ENCODE measurements at places on chromosomes 2 and 18. TPM values are rescaled to one million over a fixed set of nuclear protein-coding genes. Genes with fewer than 3 reads are reported as not detected.

DNA sequence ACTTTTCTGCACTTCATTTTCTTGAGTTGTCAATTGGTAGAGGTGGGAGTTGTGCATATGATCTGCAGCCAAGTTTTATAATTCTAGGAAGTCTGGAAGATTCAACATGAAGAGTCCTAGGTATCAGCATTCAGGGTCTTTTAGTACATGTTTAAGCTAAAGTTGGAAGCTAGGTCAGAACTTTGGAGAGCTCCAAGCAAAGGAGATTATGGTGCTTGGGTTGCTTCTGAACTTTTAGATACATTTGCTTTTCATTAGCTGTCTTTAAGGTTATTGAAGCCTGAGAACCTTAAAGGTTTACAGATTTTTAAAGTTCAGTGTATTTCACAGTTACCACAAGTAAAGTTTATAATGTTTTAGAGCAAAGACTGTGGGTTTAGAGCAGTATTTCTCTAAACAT is 85.5 kb downstream of the EPC2 start:
- H3K27me3 ChIP-seq = no peaks in the 10 kb centered on the region
- H3K27ac ChIP-seq = no peak overlapping the region
- peaks cover 17% of the 10 kb centered on the region for H3K36me3 ChIP-seq
- DNase-seq = no peak

Gene CCDC138
- 9.5 TPM for total RNA-seq

DNA sequence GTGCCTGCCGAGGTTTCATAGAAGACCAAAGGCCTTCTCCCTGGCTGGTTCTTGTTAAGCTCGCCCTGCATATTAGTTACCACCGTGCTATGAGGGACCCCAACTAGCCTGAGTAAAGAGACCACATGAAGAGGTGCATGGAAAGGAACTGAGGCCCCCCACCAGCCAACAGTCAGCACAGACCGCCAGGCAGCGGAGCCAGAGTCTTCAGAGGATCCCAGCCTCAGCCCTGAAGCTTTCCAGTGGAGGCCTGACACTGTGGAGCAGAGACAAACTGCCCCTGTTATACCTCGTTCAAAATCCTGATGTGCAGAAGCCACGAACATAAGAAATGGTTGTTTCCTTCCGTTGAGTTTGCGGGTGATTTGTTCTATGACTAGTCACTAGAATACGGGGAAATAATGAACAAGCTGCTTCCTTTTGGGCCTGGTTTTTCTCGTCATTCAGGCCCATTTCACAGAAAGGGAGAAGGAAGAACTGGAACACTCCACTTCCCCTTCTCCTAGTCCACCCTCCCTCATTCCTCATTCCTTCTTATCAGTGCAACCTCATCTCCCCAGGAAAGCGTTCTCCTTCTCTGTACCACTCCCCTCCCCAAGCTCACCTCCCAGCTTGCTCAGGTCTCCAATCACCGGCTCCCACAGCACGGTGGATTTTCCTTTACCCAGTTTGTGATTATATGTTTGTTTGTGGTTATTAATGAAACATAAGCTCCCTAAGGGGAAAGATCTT is 3.0 kb upstream of the GLI2 start:
- no peak for DNase-seq
- peaks cover 6% of the 10 kb centered on the region for H3K4me1 ChIP-seq
- H3K36me3 ChIP-seq = no peaks in the 10 kb centered on the region
- H3K27me3 ChIP-seq = peaks cover 31% of the 10 kb centered on the region
- H3K4me3 ChIP-seq = no peak overlapping the region

Gene RUFY4
- 0.93 TPM for total RNA-seq

- no peaks in the 10 kb centered on the region for H3K27me3 ChIP-seq
- no peaks in the 10 kb centered on the region for H3K4me1 ChIP-seq
- no peak overlapping the region for H3K27ac ChIP-seq
- H3K4me3 ChIP-seq = no peak overlapping the region
- H3K36me3 ChIP-seq = no peaks in the 10 kb centered on the region
- no peak for DNase-seq
These were observed 295.9 kb upstream of the HDAC4 start for GRCh38 chr2:239696559-239697207.

Gene KYNU
- total RNA-seq = not detected

DNA sequence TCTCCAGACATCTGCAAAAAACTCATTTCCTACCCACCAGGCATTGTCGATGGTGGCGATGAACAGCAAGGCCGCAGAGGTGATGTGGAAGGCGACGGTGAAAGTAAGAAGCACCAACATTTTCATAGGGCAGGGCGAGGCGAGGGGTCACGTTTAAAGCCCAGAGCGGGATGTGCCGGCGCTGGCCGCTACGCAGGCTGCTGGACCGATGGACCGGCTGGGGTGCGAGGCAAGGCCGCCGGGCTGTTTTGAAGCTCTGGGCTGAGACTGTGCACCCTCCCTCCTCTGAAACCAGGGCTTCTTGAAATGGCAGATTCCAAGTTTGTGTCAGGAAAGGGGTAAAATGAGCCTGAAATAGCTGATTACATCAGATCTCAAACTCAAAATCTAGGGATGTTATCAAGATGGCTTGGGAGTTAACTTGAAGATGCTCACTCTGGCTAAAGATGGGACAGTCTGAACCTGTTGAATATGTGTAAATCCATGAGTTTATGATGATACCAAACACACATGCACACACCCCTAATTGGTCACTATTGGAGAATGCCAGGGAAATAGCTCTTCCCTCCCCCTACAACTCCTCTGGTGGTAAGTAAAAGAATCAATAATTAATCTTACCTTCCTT is 31.6 kb upstream of the GAREM2 start:
- no peak overlapping the region for H3K27ac ChIP-seq
- DNase-seq = no peak
- no peaks in the 10 kb centered on the region for H3K36me3 ChIP-seq
- H3K4me3 ChIP-seq = no peak overlapping the region
- no peaks in the 10 kb centered on the region for H3K27me3 ChIP-seq

DNA sequence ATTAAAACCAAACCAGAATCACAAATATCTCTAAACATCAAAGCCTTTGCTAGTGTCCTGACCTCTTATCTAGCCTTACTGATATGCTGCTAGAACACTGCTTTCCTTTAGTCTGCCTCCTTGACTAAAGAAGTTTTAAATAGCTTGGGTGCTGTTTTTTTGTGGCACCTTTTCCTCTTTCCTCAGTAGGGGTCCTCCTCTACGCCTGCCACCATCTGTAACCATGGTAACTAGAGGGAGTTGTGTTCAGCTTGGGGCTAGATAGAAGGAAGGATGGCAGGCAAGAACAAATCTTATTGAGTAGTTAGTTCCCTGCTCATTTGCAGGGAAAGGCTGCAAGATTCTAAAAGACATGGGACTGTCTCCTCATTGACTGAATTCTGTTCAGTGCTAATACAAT is 86.0 kb downstream of the TAF4B start:
- DNase-seq = no peak
- peaks cover 8% of the 10 kb centered on the region for H3K36me3 ChIP-seq
- H3K27ac ChIP-seq = no peak overlapping the region
- H3K4me1 ChIP-seq = no peaks in the 10 kb centered on the region

GRCh38 chr18:77084688-77085035 is 47.9 kb downstream of the MBP start:
- peaks cover 70% of the 10 kb centered on the region for H3K4me1 ChIP-seq
- peaks cover 15% of the 10 kb centered on the region for H3K36me3 ChIP-seq
- no peak overlapping the region for H3K4me3 ChIP-seq
- DNase-seq = no peak
- H3K27ac ChIP-seq = no peak overlapping the region

DNA sequence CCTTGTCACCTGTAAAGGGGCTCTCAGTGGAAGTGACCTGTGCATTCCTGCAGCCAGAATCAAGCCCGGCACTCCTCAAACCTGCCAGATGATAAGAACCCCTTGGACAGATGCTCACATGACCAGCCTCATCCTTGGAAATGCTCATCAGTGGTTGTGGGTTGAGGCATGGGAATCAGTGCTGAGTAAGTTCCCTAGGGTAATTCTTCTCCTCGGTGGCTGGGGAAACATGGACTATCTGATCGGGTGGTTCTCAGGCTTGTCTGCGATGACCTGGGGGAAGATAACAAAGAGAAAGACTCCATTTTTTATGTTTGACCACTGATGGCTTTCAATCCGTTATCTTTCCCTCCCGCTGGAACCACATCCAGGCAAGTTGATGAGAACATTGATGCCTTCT is 84.0 kb downstream of the SPP2 start:
- H3K4me1 ChIP-seq = peaks cover 22% of the 10 kb centered on the region
- no peak overlapping the region for H3K27ac ChIP-seq
- H3K4me3 ChIP-seq = no peak overlapping the region
- no peak for DNase-seq

DNA sequence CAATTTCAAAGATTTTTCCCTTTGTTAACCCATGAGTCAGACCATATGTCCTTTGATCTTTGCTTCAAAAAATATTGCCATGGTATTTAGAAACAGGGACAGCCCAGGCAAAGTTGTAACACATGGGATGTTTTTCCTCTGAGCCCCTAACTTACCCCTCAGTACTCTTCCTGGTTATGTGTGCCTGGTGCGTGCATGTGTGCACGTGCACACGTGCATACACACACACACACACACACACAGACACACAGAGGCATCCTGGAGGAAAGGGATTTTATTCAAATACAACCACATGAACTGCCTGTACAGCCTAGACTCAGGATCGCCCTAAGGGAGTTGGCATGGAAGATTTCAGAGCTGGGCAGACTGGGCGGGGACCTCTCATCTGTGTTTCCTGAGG is 5.1 kb downstream of the AFF3 start:
- no peaks in the 10 kb centered on the region for H3K36me3 ChIP-seq
- peaks cover 22% of the 10 kb centered on the region for H3K4me1 ChIP-seq
- H3K4me3 ChIP-seq = no peak overlapping the region
- H3K27me3 ChIP-seq = peaks cover 21% of the 10 kb centered on the region
- no peak overlapping the region for H3K27ac ChIP-seq
- DNase-seq = no peak

GRCh38 chr2:172993931-172994717 is 81.5 kb upstream of the MAP3K20 start:
- H3K4me1 ChIP-seq = no peaks in the 10 kb centered on the region
- no peak for DNase-seq
- peaks cover 12% of the 10 kb centered on the region for H3K27me3 ChIP-seq
- no peak overlapping the region for H3K4me3 ChIP-seq

Gene PROM2
- total RNA-seq = 0.48 TPM

DNA sequence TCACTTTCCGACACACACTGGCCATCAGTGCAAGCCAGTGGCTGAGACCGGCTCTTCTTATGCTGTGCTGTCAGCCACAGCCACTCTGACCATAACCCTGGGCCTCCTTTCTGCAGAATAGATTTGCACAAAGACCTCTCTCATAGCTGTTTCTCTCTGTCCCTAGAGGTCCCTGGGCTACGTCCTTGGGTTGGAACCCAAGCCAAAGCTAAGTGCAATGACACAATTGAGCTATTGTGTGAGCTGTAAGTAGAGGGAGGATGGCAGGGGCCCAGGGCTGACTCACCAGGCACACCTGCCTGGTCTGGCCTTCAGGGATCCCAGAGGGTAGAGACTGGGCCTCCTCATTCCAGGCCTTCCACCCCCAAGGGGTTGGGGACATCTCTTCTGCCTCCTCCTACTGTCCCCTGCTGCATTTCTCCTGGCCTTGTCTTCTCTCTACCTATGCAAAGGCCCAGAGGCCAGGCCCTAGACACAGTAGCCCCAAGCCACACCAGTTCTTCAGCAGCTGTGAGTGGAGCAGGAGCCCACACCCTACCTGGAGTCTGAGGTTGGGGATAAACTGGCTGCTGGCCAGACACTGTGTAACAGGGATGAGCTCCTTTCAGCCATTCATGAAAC is 174.6 kb downstream of the NCK2 start:
- no peaks in the 10 kb centered on the region for H3K36me3 ChIP-seq
- H3K4me3 ChIP-seq = no peak overlapping the region
- H3K27ac ChIP-seq = no peak overlapping the region
- H3K4me1 ChIP-seq = peaks cover 12% of the 10 kb centered on the region
- H3K27me3 ChIP-seq = no peaks in the 10 kb centered on the region
- no peak for DNase-seq

- peak; percentile 47 for DNase-seq
- H3K27me3 ChIP-seq = peaks cover 3% of the 10 kb centered on the region
- H3K27ac ChIP-seq = peak overlapping the region; percentile 58
- H3K4me1 ChIP-seq = peaks cover 36% of the 10 kb centered on the region
These were observed 598 bp downstream of the CCDC93 start for GRCh38 chr2:118013221-118013723.

Gene DSG4
- total RNA-seq = not detected

DNA sequence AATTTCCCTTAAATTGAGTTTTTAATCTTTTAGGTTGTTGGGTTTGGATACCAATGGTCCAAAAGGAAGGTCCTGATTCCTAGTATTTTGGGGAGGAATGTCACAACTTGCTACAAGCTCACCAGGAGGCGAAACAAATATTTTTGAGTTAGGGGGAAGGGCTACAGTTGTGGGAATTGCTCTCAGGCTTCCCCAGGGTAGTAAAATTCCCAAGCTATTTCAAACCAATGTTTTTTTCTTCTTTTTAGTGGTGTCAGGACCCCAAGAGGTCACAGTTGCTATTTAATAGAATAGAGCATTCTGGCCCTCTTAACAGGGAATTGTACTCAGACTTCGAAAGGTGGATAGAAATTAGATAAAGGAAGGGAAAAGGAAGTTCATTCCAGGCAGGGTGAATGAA is 68.5 kb upstream of the ST3GAL5 start:
- H3K27ac ChIP-seq = no peak overlapping the region
- no peaks in the 10 kb centered on the region for H3K27me3 ChIP-seq
- H3K4me3 ChIP-seq = no peak overlapping the region
- H3K36me3 ChIP-seq = no peaks in the 10 kb centered on the region

- H3K4me1 ChIP-seq = no peaks in the 10 kb centered on the region
- DNase-seq = no peak
- H3K27ac ChIP-seq = no peak overlapping the region
- H3K27me3 ChIP-seq = peaks cover 3% of the 10 kb centered on the region
- H3K36me3 ChIP-seq = no peaks in the 10 kb centered on the region
These were observed 64.0 kb downstream of the TFCP2L1 start for GRCh38 chr2:121220995-121221394.

DNA sequence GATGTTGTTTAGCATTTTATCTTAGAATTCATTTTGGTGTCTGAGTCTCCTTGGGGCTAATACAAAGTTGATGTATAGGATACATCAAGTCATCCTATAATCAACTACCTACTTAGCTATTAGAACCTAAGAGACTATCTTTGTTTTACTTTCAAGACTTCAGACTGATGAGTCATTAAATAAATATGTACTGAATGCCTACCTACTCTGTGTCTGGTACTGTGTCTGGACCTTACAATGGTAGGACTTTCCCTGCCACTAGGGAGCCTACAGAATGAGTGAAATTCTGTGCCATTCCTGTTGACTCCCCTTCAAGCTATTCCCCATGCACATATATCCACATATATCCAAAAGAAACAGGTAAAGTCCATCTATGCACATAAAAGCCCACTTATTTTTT is 114.5 kb downstream of the ERBB4 start:
- no peak overlapping the region for H3K4me3 ChIP-seq
- no peak overlapping the region for H3K27ac ChIP-seq
- H3K27me3 ChIP-seq = no peaks in the 10 kb centered on the region

Data from activated CD4-positive, alpha-beta memory T cell treated with anti-CD3 and anti-CD28 coated beads for 36 hours (primary cell).